ENCODE measurements at places on chromosomes 3 and 15.

DNA sequence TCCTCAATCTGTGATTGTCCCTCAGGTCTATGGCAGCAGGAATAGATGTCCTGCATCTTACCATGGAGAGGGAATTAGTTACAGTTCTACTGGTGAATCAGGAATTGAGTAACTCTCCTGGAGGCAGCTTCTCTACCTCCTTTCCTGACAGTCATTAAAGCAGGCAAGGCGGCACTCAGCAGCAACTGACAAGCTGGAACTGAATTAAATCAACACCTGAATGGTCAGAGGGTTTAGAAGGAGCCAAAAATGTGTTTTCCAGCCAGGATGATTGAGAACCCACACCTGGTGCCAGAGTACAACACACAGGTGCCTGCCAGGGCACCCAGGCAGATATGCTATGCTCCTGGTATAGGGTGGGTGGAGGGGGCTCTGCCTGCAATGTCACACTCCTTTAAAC is 43.1 kb upstream of the TIPARP start:
- no peak for DNase-seq

DNA sequence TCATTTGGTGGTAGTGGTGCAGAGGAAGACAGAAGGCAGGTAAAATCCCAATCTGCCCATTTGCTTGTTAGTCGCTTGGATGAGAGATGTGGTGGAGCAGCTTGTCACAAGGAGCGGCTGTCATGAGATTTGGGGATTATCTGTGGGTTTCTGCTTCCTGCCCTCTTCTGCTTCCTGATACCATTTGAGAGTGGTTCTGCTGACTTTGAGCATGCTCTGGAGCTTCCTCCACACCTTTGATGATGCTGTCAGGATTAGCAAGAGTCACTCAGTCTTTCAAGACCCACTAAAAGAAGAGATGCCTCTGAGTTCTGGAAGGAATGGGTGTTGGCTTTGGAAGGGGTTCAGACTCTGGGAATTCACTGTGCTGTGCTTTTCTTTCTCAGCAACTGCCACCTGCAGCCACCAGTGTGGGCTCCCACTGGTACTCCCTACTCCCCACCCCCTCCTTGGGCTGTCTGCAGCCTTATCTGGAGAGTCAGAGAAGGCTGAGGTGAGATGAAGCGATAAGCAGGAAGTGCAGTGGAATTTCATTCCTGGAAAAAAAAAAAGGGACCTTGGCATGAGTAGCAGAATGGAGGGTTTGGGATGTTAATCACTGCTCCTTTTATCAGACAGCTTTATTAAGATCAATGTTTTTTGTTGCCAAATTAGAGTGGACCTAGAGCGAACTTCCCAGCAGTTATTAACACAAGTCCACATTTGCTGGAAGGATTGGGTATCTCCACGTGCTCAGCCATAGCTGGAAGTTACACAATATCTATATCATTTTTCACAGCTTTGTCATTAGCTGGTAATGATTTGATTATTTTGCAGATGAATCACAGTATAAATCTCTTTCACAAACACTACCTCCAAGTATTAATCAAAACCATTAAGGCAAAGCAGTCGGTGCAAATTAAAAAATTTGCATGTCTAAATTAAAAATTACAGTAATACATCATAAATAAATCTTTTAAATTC is 233.0 kb upstream of the SATB1 start:
- peak; percentile 20 for DNase-seq

DNA sequence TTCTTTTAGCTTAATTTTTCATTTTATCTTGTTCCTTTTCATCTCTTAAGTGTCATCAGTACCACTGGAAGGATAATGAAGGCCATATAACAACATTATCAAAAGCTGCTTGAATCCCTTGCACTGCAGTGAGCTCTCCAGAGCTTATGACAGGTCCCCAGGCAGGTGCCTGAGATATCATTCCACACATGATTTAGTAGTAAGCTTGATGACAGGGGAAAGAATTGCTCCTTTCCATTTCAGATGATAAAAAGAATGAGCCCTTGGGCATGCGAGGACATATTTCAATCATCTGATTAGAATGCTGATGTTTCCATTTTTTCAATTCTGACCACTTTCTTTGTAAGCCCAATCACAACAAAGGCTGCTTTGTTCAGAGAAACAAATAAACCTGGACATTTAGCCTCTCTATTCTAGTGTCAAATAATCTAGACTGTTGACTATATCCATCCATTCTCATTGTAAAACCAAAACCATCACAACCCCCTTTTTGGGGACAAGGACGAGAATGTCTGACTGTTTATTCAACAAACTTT is 567.8 kb downstream of the IGSF11 start:
- DNase-seq, result no peak

GRCh38 chr3:79551997-79552396 is 215.8 kb downstream of the ROBO1 start:
- no peak for DNase-seq

- peak; percentile 92 for DNase-seq
Measured at GRCh38 chr15:58551764-58552504, 120.1 kb downstream of the LIPC start.

GRCh38 chr3:117756563-117756962 is 1047.0 kb downstream of the TUSC7 start:
- DNase-seq, result no peak

Data from inflammatory macrophage (primary cell).